ENCODE measurements at places on chromosomes 3 and 15.

- DNase-seq, result peak; percentile 65
Observed at GRCh38 chr3:171049861-171050444, 23.4 kb upstream of the SLC2A2 start.

- DNase-seq, result no peak
Observed at GRCh38 chr15:44718927-44719292, 7.6 kb downstream of the B2M start.

GRCh38 chr3:32553459-32553858 is 17.2 kb downstream of the DYNC1LI1 start:
- no peak for DNase-seq

DNA sequence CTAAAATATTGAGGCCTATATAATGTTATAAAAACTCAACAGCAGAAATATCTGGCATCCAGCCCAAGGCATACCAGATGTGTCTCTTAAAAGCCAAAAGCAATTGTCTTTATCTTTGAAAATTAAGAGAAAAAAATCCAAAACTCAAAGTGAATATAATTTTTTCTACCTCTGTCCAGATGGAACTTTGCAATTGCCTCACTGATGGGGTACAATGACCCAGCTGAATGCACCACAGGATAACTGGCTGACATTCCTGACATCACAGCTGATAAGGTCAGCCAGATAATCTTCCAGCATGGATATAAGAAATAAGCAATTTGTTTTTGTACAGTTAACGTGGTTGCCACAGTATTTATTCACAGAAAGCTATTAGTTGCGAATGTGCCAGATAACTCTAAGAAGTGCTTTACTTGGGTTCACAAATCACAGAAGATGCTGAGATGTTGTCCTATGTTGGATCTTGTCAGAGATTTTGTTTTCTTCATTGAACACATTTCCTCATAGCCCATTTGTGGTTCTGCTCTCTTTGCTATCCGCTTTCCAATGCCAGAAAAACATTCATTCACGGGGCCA is 566.9 kb upstream of the CCDC54 start:
- DNase-seq, result no peak

DNA sequence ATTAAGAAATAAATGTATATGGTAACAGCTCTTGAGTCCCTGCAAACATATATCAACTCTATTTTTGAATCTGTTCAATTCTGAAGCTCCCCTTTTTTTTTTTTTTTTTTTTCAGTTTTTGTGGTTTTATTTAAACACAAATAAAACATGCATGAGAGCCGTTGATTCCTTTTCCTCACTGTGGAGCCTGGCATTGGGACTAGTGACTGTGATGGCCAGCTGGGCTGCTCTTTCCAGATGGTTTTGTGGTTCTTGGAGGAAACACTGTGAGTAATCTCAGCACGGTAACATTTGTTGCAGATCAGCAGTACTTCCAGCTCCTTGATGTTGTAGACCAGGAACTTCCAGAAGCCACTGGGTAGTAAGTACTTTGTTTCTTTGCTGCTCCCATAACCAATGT is 15.9 kb downstream of the EMC7 start:
- DNase-seq, result no peak

DNA sequence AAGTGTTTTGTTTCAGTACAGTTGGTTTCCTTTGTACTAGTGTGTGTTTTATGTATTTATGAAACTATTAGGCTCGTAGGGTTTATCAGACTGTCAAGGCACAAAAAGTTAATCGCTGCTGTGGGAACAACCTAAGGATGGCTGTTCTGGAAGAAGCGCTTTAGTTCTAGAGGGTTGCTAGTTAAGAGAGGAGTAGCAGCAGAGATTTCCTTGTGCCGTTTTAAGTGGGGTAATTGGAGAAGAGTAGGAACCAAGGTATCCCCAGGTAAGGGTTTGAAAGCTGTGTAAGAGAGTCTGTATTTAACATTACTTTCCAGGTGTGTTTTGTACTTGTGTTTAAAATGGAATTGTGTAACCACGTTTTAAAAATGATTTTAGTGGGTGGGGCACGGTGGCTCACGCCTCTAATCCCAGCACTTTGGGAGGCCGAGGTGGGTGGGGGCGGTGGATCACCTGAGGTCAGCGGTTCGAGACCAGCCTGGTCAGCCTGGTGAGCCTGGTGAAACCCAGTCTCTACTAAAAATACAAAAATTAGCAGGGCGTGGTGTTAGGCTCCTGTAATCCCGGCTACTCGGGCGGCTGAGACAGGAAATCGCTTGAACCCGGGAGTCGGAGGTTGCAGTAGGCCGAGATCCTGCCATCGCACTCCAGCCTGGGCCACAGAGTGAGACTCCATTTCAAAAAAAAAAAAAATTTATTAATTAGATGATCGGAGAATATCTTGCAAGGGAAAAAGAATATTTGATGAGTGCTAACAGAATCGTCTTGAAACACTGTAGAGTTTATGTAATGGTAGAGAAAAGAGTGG is 2.6 kb downstream of the MORF4L1 start:
- DNase-seq, result no peak

DNA sequence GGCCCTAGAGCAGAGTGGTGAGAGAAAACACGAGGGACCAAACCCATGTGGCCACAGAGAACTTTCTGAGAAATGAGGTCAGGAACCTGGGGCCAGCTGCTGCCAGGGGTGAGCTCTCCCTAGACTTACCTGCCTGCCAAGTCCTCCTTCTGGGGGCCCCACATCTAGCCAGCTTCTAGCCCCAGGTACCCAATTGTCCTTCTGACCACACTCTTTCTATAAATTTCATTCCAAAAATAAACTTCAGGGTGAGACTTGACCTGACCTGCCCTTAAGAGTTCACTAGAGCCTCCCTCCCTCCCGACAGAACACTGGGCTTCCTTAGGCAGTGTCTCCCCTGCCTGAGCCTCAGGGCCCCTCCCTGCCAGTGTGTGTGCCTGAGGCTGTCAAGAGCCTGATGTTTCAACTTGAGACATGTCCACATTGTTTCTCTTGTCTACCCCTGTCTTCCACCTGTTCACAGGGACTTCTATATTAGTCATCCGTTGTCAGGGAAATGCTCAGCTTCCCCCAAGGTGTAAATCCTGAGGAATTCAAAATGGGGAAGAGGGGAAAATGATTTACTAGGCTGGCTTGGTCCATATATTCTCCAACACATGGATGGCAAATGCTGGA is 312.8 kb upstream of the TLE3 start:
- no peak for DNase-seq

DNA sequence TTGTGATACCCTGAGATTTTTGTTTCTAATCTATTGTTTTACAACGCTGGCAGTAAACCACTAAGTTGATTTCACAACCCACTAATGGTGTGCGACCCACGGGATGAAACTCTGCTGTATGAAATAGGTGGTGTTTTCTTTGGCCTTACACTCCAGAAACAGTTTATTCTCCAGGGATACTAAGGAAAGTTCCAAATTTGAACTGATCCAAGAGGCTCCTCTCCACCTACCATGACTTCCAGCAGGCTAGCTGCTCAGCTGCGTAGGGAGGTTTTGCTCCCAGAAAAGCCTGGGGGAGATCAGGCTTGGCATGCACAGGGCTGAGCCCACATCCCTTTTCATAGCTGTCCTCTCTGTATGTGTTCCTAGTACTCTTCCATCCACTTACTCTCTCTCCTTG is 71.5 kb downstream of the FAM174B start:
- DNase-seq, result no peak

GRCh38 chr15:43900996-43901395 is 74.2 kb downstream of the WDR76 start:
- DNase-seq, result no peak

GRCh38 chr3:87268646-87269211 is 7.7 kb downstream of the POU1F1 start:
- no peak for DNase-seq

DNA sequence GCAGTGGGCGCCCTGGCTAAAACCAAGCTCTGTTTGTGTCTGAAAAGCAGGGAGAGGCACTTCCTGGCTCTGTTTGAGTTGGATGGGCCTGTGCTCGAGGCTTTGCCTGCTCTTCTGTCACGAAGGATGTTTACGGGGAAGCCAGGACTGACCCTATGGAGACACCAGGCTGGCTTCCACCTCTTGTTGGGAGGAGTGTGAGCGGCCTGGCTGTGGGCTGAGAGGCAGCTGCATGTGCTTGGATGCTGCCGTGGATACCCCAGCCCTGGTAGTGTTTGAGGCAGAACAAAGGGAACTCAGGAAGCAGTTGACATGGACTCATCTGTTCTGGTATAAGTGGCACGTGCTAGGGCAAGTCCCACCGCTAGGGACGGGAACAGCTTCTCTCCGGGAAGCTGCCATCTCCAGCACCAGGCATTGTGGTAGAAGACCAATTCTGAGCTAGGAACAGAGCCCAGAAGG is 17.6 kb upstream of the SLC41A3 start:
- no peak for DNase-seq

DNA sequence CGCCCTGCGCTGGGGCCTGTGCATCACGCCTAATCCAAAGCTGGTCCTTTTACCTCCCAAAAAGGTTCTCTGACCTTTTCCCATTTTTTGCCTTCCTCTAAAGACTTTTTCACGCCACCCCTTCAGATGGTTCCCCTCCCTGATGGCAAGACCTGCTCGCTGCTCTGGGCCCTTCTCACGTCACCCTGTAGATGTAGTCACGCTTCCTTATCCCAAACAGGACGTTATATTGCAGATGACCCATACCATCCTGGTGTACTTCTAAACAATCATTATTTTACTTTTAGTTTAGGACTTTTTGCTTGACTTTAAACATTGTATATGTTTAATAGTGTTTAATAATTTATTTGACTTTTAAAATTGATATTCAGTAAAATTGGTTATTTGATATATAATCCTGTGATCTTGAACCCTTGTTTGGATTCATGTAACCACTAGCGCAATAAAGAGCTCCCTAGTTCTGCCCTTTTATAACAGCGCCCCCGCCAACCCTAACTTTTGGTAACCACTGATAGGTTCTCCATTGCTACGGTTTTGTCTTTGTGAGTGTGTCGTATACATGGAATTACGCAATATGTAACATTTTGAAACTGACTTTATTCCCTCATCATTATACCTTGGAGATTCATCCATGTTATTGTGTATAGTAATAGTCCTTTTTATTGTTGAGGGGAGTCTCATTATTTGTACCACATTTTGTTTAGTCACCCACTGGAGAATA is 159.0 kb upstream of the CHRNA7 start:
- no peak for DNase-seq

DNA sequence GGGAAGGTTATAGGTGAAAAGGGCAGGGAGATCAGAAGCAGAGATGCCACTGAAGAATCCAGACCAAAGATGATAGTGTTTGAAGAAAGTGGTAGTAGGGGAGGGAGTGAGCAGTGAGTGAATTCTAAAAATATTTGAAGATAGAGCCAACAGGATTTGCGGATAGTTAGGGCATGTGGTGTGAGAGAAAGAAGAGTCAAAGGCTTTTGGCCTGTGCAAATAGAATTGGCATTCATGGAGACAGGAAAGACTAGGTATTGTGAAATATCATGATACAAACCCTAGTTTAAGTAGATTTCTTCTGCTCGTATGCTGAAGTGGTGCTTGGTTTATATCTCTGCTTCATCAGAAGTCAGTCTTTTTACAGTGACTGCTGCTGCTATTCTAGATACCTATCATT is 224.2 kb upstream of the CFAP20DC start:
- no peak for DNase-seq

DNA sequence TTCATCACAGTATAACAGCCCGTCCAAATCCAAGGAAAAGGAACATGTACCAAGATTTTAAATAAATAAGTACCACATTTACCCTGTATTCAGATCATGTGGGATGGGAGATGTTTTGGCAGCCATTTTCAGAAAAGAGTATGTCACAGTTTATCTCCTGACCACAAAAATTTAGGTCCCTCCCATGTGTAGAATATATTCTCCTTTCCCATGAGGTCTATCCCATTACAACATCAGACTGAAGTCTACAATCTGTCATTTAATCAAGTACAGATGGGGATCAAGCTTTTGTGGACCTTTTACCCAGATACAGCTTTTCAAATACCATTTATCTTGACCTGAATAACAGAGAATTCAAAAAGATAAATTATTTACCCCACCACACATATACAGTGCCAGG is 444.5 kb downstream of the PLOD2 start:
- no peak for DNase-seq

All from NCI-H524 treated with DMSO at 0.1 percent for 48 hours (cell line).